ENCODE measurements at places on chromosomes 11 and 22.

GRCh38 chr11:62123669-62124185 is at the start of gene INCENP:
Gene INCENP (plus strand): TSS chr11:62124011. CDS start chr11:62128162, 4,151 bp downstream.
- peak; percentile 99 for DNase-seq

- no peak for DNase-seq
These were observed 74.2 kb upstream of the ZBED5 start for GRCh38 chr11:10931761-10932670.

DNA sequence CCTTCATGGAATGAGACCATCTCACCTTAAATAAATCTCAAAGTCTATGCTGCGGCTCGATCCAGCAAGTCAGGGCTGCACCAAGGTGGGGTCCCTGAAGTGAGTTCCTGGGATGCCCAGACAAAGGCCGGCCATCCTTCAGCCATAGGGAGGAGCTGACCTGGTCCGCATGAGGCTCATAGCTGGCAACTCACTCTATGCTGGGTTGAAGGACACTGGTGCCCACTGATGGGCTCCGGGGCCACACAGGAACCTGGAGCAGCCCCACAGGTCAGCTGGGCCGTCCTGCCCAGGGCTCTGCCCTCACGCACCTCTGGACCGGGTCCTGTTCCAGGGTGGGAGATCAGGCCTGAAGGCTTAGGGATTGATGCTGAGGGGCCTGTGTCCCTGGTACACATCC is 1339.3 kb downstream of the TBC1D22A start:
- DNase-seq = no peak

DNA sequence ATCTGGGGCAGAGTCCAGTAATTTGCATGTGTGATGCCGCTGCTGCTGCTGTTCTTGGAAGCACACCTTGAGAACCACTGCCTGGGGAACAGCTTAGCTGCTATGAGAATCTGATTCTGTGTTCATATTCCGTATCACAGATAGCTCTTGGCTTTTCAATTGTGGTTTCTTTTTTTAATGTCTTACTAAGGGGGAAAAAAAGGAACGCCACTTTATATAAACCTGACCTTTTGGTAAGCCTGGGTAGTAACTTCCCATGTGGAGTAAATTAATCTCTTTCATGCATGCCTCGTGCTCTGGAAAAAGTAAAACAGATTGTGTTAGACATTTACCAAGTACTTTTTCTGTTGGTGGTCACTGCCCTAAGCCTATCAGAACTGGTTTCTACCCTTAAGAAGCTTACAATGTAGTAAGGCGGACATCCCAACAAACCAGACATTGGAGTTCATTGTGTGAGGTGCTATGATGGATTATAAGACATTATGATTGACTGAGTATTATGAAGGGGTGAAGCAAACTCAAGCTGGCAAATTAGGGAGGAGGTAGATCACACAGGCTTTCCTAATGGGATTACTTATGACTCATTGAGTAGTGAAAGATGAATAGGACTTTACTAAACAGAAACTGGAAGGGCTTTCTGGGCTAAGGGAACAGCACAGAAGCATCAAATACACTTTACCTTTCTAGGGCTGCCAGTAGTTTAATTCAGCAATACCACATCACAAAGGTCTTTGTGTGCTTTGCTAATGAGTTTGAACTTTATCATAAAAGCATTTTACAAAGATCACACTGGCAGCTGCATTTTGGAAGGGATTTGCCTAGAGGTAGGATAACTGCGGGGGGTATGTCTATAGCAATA is 64.7 kb downstream of the MAML2 start:
- peak; percentile 43 for DNase-seq

DNA sequence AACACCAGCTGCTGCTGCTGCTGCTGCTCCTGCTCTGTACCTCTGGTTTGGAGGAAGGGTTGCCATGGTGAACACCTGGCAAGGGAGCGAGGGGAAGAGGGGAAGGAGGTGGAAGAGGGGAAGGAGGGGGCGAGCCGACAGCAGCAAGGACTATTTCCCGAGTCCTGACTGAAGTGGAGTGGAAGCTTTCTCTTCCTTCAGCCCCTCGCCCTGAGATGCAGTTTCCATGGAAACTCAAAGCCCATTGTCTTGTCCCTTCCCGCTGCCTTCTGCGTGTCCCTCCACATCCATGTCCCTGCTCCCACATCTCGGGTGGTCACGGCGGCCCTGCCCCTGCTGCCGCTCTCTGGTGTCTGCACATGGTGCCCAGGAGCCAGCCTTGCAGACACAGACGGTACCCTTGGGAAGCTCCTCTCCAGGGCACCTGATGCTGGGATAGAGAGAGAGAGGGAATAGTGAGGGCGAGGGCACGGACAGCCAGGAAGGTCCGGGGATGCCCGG is 28.6 kb downstream of the FAM83F start:
- no peak for DNase-seq

DNA sequence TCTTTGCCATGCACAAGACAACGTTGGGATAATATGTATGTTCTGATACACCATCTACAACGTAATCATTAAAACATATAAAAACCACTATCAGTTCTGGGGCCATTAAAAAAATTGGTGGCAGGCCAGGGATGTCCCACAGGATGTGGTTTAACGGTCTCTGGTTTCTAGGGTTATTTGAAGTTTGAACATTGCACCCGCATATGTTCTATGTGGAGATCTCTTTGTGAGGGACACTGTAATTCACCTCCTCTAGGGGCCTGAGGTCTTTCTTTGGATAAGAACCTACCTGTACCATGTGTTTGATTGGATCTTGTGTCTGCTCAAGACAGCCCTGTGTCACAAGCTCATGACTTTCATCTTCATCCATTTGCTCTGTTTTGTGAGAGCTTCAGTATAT is 73.2 kb downstream of the GGTLC2 start:
- DNase-seq = no peak

DNA sequence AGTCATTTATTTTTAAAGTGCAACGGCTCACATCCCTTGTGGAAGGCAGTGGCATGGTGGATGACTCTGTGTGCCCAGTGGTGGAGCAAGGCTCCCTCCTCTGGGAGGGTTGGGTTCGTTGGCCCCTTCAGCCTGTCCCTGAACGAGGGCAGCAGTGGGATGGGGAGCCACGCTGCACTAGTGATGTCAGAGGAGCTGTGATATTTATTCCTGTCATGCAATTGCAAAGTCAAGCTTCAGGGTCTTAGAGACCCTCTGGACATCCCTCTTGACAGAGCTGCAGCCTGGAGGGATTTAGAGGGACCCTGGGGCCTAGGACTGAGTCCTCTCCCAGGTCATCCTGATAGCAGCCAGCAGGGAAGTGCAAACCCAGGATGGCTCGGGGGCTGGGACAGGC is 78.2 kb upstream of the NARS2 start:
- no peak for DNase-seq

DNA sequence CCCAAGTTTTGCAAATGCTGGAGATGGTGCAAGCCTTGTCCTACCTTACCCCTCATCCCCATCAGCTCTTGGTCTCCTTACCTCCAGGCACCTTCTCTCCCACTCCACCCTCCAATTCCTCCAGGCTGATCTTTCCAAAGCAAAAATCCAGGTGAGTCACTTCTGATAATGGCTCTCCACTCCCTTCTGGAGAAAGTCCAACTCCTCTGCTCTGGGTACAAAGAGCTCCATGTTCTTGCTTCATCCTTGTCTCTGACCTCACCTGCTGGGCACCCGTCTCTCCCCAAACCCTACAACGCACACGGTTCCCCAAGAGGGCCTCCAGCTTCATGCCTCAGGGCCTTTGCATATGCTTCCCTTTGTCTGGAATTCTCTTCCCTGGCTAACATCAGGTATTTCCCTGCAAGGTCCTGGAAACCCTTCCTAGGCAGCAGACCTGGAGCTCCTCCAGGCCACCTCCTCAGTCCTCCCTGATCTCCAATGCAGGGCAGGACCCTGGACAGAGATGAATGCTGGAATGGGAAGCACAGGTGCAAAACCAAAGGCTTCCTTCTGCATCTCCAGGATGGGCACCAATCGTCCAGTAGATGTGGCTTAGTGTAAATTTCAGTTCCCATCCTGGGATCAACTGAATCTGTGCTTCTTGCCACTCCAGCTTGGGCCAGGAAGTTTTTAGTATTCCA is 22.7 kb downstream of the IFT27 start:
- no peak for DNase-seq

DNA sequence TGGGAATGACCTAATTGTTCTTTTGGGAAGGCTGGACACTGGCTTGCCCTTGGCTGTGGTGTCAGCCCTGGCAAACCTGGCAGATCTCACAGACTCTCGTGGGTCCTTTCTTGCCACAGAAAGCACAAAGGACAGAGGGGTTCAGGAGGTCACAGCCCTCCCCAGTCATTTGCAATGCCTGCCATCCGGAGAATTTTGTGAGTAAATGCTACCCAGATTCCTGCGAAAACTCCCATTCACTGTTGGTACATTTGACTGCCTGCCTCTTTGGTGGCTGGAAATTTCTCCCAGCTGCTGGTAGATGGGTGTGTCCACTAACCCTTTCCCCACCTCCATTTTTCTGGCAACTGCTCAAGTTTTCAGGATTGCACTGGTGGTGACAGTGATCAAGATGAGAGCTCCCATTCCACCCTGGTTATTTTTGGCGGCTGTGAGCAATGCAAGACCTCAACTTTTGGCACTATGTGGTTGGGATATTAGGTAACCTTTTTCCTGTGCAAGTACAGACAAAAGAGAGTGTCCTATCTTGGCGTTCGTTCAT is 155.7 kb downstream of the NAV2 start:
- DNase-seq = peak; percentile 82

Data from NCI-H446 treated with DMSO at 0.1 percent for 48 hours (cell line).